Mesenteric fat pad (tissue), 1 donor: ENCODE measurements at places on chromosomes 7 and 10. TPM values are rescaled to one million over a fixed set of nuclear protein-coding genes. Genes with fewer than 3 reads are reported as not detected.

The BLNK gene
- 4.7 TPM for total RNA-seq

The CYP3A7 gene
- total RNA-seq: not detected

The TAS2R4 gene
- 0.67 TPM for total RNA-seq

The HYAL4 gene
- total RNA-seq: not detected

The ITIH5 gene
- total RNA-seq: 439 TPM

The GSTO2 gene
- 0.45 TPM for total RNA-seq

DNA sequence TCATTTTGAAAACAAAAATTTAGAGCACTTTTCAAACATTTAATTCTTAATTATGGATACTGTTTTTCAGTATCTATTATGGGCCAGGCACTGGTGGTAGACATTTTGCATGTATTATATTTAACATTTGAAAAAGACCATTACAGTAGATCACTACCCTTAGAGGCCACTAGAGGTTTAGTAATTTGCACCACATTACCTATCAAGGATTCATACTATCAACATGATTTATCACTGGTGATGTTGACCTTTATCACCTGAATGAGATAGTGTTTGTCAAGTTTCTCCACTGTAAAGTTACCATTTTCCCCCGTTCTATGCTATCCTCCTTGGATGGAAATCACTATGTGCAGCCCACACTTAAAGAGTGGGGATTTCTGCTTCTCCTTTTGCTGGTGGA is 4.4 kb upstream of the SNX13 start:
- DNase-seq: no peak

GRCh38 chr7:101250324-101250723 is 5.4 kb upstream of the FIS1 start:
- no peak for DNase-seq

DNA sequence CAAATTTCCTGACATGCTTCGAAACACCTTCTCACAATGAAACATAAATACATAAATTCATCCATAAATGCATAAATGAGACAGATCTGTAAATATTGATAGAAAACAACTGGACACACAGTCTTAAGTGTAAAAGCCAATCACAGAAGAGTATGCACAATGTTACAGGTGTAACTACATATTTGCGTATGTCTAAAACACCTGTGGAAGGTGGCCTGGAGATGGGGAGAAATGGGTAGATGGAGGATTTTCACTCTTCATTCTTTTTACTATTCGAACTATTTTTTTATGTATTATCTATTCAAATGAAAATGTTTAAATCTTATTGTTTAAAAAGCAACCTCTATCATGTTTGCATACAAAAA is 860 bp downstream of the IQUB start:
- DNase-seq: no peak

- no peak for DNase-seq
Observed at GRCh38 chr10:74677951-74678350, 148.4 kb upstream of the KAT6B start.

GRCh38 chr7:29038463-29038862 is 80.3 kb upstream of the TRIL start:
- DNase-seq: no peak

GRCh38 chr10:64771253-64772050 is 1250.3 kb downstream of the REEP3 start:
- no peak for DNase-seq

DNA sequence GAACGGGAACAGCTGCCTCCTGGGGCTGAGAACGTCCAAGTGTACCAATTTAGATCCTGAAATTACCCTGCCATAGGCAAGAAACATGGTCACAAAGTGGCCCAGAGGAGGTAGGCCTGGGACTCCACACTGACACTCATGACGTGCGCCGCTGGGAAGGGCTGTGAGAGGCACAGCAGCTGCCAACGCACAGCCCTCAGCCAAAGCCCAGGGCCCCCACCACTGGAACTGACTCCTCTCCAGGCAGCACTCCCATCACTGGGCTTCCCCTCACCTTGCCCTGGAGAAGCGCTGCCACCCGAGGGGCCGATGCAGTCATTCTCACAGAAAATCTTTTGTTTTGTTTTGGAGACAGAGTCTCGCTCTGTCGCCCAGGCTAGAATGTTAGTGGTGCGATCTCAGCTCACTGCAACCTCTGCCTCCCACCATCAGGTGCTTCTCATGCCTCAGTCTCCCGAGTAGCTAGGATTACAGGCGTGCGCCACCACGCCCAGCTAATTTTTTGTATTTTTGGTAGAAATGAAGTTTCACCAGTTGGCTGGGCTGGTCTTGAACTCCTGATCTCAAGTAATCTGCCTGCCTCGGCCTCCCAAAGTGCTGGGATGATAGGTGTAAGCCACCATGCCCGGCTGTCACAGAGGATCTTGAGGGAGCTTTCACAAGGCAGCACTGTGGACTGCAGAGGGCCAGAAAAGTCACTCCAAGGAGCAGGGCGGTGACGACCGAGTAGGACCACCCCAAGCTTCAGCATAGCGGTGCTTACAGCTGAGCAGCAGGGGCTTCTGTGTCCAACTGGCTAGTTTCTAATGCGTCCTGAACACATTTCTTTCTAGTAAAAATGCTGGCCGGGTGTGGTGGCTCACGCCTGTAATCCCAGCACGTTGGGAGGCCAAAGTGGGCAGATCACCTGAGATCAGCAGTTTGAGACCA is 13.5 kb downstream of the GUSB start:
- DNase-seq: peak; percentile 82

GRCh38 chr10:27241010-27241651 is 534 bp upstream of the ACBD5 start:
- DNase-seq: peak; percentile 81

- DNase-seq: no peak
Observed at GRCh38 chr7:138543739-138544138, 83.7 kb downstream of the TRIM24 start.

- no peak for DNase-seq
Observed at GRCh38 chr10:124162136-124162535, 68.7 kb upstream of the CHST15 start.

GRCh38 chr7:14738086-14738485 is 164.5 kb downstream of the DGKB start:
- no peak for DNase-seq
